ENCODE measurements at places on chromosomes 3 and 15.

DNA sequence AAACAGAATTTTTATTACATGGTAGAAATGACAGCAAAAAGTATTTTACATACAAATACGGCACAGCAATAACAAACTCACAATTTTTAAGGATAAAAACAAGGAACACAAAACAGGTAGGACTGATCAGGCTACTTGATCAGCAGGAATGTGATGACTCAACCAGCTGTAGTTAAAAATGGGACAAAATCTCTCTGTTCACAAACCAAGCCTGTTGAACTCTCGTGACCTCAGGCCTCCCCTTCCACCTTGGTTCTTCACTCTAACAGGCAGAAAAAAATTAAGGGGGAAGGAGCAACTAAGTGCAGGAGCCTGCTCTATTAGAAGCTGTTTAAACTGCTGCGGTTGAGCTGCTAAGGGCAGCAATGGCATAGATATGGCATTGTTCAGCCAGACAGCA, 18.7 kb downstream of the FBXL22 start:
- no peak for DNase-seq

GRCh38 chr3:102189541-102189940, 245.3 kb upstream of the ZPLD1 start:
- no peak for DNase-seq

- no peak for DNase-seq
Observed at GRCh38 chr3:69324362-69325025, 61.4 kb downstream of the FRMD4B start.

DNA sequence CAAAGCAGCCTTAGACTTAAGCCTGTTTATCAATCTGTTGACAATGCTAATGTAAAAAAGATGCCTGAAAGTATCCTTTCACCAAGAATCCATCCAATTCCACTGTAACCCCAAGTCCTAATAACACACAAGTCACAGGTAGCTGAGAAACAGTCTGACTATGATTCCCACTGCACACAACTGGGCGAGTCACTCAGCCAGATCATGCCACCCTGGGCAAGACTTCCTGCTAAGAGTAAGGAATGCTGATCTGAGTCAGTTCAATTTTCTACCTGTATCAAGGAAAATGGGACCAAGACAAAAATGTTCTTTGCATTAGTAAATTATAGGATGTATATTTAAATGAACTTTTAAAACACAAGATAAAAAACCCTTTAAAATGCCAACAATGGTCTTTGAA, 33.3 kb downstream of the NPTN start:
- DNase-seq: no peak

- no peak for DNase-seq
Observed at GRCh38 chr15:28093752-28094535, 5.2 kb downstream of the OCA2 start.

DNA sequence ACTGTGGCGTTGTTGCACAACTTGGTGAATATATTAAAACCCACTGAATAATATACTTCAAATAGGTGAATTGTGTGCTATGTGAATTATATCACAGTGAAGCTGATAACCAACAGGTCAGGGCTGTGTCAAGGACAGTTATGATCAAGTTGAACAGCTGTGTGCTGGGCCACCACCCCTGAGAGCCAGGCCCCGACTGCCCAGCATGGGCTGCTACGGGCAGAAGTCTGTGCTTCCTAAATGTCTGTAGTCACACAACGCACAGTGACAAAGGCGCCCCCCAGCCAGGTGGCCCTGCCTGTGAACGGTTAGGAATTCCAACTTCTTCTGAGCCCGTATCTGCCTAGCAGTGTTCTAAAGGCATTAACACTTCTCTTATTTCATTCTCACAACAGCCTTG, 32.8 kb downstream of the TKT start:
- DNase-seq: no peak

DNA sequence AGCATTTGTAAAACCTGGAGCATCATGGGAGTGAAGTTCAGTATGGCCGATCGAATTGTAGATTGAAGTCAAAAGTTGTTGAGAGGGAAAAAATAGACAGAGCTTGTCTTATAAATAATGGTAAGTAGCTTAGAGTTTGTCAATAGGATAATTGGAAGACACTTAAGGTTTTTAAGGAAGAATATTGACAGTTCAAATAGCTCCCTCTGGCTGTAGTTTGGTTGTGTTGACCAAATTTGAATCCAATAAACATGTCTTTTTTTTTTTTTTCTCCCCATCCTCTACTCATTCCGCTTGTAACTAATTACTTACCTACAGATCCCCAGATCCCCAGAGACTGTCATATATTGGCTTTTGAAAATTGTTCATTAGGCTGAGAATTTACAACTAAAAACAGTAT, 677.0 kb downstream of the AGBL1 start:
- no peak for DNase-seq

DNA sequence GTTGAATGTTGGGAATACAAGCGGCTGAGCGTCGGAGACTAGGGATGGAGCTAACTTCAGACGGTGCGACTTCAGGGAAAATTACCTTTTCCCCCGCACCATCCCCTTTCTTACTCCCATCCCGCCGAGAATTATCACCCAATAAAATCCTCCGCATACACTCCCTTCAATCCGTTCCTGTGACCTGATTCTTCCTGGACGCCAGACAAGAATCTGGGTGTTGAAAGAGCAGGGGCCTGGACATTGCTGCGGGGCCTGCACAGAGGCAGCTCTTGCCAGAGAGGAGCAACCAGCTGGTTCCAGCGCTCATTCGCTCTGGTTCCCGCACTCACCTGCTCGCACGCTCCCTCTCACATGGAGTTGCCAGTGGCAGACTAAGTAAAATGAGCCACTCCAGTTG, 241.9 kb downstream of the ALCAM start:
- no peak for DNase-seq

- no peak for DNase-seq
Observed at GRCh38 chr3:139304383-139304782, 39.4 kb upstream of the MRPS22 start.

DNA sequence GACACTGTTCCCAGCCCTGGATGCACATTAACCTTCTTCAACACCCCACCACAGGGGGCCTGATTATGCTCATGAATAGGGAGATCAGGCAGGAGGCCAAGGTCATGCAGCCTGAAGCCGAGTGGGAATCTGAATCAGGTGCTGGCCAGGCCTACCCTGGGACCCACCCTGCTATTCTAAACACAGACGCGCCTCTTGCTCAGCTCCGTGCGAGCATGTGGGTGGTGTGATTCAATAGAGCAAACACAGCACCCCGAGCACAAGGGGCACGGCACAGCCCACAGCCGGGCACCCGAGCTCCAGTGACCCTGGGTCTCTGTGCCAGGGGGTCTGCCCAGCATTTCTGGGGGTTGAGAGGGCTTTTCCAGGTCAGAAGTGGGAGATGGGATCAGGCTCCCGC, 24.6 kb upstream of the GRIP2 start:
- DNase-seq: no peak

GRCh38 chr3:156665291-156665690, 9.1 kb upstream of the TIPARP start:
- DNase-seq: no peak

DNA sequence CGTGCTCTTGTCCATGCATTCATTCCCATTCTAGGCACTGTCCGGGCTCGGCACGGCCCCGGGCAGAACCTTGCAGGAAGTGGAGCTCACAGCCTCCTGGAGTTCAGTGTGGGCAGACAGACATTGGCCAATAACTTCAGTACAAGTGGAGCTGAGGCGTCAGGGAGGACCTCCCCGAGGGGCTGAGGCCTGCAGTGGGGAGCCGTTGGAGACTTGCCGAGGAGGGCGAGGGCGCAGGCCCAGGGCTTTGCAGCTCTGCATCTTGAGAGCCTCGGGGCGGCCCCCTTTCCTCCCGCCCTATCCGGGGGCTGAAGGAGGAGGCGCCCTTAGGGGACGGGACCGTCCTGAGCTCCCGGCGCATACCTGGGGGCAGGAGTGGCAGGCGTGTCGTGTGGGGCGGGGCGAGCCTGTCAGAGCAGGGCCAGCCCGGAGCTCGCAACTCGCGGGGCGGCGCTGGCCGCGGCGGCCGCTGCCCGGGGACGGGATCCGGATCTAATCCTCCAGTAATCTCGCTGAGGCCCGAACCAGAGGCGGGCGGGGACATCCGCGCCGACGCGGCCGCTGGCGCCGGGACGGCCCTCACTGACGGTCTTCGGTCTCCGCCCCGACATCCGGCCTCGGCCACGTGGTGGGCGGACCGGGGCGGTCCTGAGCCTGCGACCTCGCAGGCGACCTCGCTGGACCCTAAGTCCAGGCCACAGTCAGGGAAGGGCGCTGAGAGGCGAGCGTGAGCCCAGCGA, at the start of gene ACY1:
Gene ACY1 (plus strand): TSS at position 698 of the 740 bp plus-strand sequence. CDS start 530 bp downstream, outside the sequence.
- peak; percentile 96 for DNase-seq

GRCh38 chr15:29668120-29668602, 154.1 kb downstream of the TJP1 start:
- DNase-seq: peak; percentile 69

GRCh38 chr3:34258271-34258998, 460.0 kb downstream of the PDCD6IP start:
- DNase-seq: no peak

Measured in frontal cortex (tissue), 4 donors.